ENCODE measurements at places on chromosomes 12 and 14.
A peak's percentile ranks its signal among the peaks of the same experiment; 100 is the strongest.

GRCh38 chr12:64387197-64387816, 3.3 kb downstream of the C12orf56 start:
- no peak for DNase-seq

DNA sequence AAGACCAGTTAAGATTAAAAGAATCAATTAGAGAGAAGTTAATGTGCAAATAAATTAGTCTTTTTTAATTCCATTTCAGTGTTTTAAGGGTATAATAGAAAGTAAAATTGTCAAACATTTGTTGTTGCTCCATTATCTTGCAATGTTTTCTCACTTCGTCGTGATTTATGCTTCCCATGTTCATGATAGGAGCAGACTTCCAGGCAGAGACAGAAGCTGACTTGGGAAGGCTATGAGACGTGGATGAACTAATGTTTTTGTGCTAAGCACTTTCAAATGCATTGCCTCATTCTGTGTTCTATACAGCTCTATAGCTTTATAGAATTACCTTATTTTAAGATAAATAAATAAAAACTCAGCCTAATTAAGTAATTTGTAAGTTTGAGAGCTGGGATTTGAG, 226.2 kb downstream of the PIK3C2G start:
- DNase-seq, result no peak

DNA sequence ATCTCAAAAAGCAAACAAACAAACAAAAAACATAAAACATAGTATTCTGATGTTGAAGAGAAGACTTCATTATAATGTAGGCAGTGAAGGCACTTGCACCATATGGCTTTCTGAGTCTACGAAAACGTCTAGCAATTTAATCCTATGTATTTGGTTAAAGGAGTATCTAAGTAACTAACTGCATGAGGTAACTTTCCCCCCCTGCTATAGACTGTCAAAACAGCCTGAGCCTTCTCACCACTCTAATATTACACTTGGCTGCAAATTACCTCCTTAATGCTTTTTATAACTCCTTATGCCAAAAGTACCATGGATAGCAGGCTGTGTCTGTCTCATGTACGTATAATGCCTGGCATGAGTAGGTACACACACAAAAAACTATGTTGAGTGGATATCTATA, 607.6 kb upstream of the FLRT2 start:
- no peak for DNase-seq

GRCh38 chr14:35433826-35434225, 29.3 kb upstream of the NFKBIA start:
- no peak for DNase-seq

DNA sequence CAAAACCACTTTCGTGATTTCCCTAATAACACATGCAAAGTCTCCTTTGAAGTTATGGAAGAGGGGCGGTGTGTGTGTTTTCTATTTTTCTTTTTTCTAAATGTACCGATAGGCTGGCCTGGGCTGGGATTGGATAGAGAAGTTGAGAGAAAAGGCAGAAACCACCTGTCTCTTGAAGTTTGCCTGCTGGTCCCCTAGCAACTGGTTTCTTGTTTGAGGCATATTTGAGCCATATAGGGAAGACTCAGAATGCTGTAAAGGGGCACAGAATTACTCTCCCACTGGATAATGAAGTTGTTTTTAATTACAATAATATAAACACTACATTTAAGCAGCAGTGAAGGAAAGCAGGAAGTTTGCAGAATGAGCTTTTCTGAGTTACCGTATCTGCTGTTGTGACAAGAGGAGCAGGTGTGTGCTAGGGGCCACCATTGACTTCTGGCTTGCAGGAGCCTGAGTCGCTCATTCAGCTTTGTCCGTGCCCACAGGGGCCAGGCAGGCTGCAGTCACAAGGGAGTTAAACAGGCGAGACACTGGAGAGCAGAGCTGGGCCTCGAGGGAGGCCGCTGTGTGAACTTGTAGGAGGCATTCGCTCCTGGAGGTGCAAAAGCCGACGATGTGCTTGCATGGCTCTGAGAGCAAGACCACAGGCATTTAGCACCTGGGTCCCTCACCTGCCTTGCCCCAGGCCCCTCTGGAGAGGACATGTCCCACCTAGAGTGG, 173.8 kb upstream of the RGS6 start:
- peak; percentile 1 for DNase-seq

- DNase-seq, result no peak
These were observed 157.4 kb downstream of the DACT1 start for GRCh38 chr14:58794993-58795762.

GRCh38 chr12:73632661-73633060, 905.0 kb upstream of the ATXN7L3B start:
- DNase-seq, result no peak

DNA sequence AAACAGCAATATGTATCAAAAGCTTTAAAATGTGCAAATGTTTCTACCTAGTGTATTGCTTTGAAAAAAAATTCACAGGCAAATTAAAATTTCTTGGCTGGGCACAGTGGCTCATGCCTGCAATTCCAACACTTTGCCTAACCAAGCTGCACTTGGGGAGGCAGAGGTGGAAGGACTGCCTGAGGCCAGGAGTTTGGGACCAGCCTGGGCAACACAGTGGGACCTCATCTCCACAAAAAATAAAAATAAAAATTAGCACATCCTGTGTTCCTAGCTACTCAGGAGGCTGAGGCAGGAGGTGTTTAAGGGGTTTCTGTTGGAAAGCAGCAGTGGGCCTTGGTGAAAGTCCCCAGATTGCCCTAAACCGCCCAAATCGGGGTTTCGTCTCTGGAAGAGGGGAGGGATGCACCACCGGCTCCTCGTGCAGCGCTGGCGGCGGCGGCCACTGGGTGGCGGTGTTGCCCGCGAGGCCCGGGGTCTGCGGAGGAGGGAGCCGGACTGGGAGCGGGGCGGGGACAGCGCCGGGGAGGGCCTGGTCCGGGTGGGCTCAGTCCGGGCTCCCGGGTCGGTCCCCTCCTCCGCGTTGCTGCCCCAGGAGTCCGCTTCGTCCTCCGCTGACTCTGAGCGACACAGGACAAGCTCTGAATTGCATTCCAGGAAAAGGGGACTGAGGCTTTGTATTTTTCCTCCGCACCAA, 265.6 kb downstream of the AACS start:
- DNase-seq, result peak; percentile 60

GRCh38 chr12:31965090-31965489, 5.9 kb downstream of the RESF1 start:
- no peak for DNase-seq

- DNase-seq, result no peak
These were observed 321.3 kb downstream of the MED13L start for GRCh38 chr12:115956236-115956635.

GRCh38 chr12:54716261-54716660, 68.1 kb upstream of the DCD start:
- no peak for DNase-seq

DNA sequence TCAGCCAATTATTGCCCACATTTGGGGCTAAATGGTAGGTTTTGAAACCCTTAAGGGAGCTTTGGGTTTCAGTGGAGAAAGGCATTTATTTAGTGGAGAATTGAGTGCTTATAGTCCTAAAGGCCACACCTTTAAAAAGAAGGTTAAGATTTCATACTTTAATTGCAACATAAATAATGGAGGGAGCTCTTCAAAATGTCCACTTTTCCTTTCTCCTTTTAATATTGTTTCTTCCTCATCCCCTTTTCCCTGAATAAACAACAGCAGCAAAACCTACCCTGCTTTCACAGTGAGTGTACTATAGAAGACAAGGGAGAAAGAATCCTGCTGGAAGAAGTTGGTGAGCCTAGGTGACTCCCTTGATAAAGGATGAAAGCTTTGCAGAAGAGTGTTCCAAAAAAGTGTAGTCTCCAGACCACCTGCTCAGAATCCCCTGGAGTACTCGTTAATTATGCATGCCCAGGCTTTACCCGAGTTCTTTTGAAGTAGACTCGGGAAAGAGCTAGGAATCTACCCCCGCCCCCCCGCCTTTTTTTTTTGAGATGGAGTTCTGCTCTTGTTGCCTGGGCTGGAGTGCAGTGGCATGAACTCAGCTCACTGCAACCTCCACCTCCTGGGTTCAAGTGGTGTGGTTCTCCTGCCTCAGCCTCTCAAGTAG, 11.5 kb upstream of the EID3 start:
- no peak for DNase-seq

- no peak for DNase-seq
These were observed at the start of gene WIF1 for GRCh38 chr12:65121049-65121955. WIF1 (minus strand) TSS chr12:65121305; CDS start chr12:65121191, 114 bp downstream.

DNA sequence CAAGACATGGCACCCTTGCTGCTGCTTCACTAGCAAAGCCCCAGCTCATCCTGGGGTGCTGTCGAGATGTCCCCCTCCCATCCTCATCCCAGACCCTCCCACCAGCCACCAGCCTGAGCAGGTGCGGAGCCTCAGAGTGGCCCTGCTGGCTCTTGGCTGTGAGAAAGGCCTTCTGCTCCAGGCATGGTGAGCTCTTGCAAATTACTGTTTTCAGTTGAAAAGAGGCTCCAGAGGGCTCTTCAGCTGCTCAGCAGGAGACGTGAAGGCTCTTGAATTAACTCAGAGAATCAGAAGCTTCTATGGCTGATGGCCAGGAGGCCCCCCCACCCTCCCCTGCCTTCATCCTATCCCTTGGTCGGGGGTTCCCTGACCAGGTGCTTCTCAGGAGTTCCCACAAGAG, 44.1 kb downstream of the WSCD2 start:
- DNase-seq, result no peak

DNA sequence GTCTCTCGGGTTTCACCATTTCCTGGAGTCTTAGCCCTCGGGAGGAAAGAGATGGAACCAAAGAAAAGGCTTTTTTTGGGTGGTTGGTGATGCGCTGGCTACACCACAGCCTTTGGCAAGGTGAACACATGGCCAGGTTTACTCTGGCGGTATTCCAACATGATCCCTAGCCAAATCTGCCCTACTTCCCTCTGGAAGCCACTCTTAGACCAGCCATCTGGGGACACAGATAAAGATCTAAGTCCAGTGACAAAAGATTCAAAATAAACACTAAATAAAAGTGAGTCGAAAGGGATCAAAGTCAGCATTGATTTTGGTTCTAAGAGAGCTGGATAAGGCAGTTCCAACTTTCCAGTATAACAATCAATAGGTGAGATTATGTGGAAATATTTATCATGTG, 694.5 kb downstream of the VRK1 start:
- DNase-seq, result no peak

GRCh38 chr12:79689061-79689476, 1.7 kb downstream of the PAWR start:
- DNase-seq, result peak; percentile 72

DNA sequence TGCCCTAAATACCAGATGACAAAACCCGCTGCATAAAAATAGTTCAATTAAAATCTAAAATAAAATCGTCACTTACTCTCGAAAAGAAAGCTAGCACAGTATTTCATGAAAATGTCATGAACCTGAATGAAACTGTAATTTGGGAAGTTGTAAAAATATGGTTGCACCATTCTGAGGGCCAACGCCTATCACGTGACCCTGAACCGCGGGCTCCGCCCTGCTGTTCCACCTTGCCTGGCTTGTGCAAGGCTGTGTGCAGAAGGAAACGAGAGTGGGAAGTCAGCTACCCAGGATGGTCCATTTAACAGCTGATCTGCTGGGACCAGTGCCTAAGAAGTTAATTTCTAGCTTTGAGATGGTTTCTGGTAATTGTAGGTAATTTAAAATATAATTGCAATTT, 91.7 kb upstream of the BMP4 start:
- no peak for DNase-seq

GRCh38 chr12:80257920-80258319, 158.6 kb downstream of the OTOGL start:
- no peak for DNase-seq

DNA sequence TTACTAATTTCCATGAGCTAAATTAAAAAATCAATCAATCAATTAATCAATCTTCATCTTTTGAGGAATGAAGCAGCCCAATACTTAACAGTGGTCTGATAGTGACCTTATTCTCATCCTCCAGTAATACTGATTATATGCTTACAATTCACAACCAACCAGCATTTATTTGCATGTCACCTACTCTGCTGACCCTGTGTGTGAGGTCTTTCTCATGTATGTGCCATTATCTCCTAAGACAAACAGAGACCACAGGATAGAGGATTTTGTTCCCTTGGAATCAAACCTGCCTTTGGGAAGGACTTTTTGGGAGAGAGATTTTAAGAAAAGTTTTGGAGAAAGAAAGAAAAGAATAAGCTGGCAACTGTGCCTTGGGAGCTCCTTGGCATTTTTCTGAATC, 197.2 kb downstream of the NRXN3 start:
- no peak for DNase-seq

GRCh38 chr12:12685305-12685704, 10.7 kb downstream of the GPR19 start:
- no peak for DNase-seq

GRCh38 chr14:77190977-77191376, 9.4 kb downstream of the TMEM63C start:
- DNase-seq, result no peak

DNA sequence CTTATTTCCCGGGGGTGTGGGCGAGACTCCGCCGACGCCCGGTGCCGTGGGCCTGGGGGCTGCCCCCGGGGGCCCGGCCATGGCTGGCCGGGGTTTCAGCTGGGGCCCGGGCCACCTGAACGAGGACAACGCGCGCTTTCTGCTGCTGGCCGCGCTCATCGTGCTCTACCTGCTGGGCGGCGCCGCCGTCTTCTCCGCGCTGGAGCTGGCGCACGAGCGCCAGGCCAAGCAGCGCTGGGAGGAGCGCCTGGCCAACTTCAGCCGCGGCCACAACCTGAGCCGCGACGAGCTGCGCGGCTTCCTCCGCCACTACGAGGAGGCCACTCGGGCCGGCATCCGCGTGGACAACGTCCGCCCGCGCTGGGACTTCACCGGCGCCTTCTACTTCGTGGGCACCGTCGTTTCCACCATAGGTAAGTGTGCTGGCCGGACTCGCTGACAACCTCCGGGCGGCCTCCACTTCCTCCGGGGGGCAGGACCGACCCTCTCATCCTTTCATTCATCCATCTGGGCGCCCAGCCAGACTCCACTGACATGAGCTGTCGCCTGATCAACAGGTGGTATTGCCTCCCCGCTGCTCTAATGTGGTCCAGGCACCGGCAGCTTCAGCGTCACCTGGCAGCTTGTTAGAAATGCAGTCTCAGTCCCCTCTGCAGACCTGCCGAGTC, 467 bp downstream of the KCNK13 start:
- DNase-seq, result no peak

GRCh38 chr14:76919431-76920330, 93.5 kb downstream of the LRRC74A start:
- DNase-seq, result peak; percentile 39

DNA sequence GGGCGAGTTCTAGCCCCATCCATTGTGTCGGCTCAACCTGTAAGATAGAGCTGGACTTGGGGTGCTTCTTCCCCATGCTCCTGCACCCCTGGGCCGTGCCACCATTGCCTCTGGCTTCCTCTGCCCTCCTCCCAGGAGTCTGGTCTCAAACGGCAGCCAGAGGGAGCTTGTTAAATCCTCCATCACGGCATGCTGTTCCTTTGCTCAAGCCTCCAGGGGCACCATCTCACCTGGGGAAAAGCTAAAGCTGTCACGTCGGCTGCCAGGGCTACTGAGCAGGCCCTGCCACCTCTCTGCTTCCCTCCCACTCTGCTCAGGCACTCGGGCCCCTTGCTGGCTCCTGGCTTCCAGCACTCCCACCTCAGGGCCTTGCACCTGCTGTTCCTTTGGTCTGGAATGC, 140.4 kb downstream of the RBM19 start:
- DNase-seq, result no peak

All from NAMALWA (cell line).